WTC11 (cell line): ENCODE measurements at places on chromosomes 5 and 9.
A peak's percentile ranks its signal among the peaks of the same experiment; 100 is the strongest.

- no peak for DNase-seq
Observed at GRCh38 chr5:98975223-98975622, 46.4 kb upstream of the CHD1 start.

- DNase-seq, result no peak
Observed at GRCh38 chr5:89315286-89316100, 432.5 kb upstream of the MEF2C start.

- DNase-seq, result peak; percentile 69
Observed at GRCh38 chr9:33924978-33925797, 108.2 kb downstream of the UBE2R2 start.

DNA sequence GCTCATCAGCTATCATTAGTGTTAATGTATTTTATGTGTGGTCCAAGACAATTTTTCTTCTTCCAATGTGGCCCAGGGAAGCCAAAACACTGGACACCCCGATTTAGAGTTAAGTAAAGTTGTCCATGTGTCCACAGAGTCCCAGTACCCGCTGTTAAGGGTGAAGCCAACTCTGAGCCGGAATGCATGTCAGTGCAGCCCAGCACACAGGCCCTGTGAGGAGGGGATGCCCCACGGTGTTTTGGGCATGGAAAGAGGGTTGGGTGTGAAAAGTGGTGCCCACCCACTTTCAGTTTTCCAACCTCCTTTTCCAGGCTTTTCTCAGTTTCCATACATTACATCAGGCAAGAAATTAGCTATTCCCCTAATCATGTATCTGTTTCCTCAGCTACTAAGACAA lies 24.4 kb downstream of the SHC3 start:
- no peak for DNase-seq

DNA sequence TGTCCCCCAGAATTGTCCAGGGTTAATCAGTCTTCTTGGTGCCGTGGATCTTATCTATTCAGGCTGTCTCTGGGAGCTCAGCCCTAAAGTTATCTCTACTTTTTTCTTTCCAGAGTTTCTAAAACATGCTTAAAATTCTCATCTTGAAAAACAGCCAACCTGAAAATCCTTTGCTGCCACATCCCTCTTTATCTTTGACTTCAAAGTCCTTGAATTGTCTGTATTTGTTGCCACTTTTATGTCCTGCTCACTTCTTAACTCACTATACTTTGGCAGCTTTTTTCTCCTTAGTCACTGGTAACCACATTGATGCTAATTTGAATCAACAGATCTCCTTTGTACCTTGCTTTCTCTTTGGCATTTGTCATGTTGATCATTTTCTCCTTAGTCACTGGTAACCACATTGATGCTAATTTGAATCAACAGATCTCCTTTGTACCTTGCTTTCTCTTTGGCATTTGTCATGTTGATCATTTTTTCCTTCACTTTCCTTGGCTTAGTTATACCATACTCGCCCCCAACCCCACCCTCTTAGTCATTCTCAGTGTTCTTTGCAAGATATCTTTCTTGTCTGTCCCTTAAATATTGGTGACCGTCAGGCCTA lies 8.5 kb downstream of the DMXL1 start:
- DNase-seq, result no peak

- DNase-seq, result no peak
Observed at GRCh38 chr5:144187699-144188294, 17.1 kb downstream of the KCTD16 start.

DNA sequence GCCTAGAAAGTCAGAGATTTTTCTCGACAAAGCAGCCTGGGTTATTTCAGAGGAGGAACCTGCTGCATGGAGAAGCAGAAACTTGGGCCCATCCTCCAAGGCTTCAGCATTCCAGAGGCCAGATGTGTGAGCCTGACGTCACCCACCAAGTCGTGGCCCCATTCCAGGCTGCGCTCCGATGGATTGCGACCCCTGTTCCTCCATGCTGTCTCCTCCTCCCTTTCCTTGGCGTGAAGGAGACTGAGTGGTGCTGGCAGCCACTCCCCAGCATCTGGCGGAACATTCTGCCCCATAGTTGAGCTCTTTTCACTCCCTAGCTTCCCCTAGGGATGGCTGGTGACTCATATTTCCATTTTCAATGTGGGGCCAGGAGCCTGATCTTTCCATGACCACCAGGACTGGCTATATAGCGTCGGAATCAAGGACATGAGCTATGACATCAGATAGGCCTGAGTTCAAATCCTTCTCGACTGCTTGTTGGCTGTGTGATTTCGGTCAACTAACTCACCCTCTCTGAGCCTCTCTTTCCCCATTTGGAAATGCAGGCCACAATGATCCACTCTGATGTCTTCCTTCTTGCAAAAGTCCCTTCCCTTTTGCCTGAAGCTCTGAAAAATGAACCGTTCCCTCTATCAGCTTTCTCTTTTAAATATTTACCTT lies 24.5 kb upstream of the DUSP1 start:
- DNase-seq, result no peak

DNA sequence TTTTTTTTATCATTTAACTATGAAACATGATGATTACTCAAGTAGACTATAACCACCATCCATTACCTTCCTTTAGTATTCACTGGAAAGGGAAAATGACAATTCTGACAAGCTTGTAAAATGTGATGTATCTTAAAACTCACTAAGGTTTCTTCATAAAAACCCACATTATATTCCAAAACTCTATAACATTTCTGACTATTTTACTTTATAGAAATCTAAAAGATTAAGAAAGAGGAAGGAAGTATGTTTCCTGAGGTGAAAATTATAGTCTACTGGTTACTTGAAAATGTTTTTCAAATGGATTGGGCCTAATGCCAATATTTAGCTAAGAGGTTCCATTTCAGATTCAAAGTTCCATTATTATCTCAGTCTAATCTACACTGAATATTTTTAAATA lies 1982.2 kb upstream of the C9orf72 start:
- DNase-seq, result no peak

GRCh38 chr5:31995714-31996113 lies 178.4 kb downstream of the GOLPH3 start:
- no peak for DNase-seq

GRCh38 chr9:106869458-106869857 lies 6.5 kb downstream of the ZNF462 start:
- no peak for DNase-seq

DNA sequence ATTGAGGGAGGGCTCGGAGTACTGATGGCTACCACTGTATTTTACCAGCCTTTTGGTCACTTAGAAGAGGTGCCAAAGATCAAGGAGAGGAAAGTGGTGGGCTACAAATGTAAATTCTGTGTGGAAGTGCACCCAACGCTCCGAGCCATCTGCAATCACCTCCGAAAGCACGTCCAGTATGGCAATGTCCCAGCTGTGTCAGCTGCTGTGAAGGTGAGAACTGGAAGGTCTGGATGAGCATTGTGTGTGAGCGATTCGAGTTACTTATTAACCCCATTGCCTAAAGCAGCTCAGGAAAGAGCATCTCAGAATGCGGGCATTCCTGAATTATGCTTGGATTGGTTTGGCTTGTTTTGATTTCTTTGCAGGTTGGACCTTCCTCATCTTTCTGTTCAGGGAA lies 67.5 kb downstream of the ZNF462 start:
- no peak for DNase-seq

- no peak for DNase-seq
Observed at GRCh38 chr9:124639637-124640036, 131.5 kb downstream of the NR6A1 start.

GRCh38 chr9:92668746-92669526 lies 995 bp downstream of the IPPK start:
- DNase-seq, result peak; percentile 40

DNA sequence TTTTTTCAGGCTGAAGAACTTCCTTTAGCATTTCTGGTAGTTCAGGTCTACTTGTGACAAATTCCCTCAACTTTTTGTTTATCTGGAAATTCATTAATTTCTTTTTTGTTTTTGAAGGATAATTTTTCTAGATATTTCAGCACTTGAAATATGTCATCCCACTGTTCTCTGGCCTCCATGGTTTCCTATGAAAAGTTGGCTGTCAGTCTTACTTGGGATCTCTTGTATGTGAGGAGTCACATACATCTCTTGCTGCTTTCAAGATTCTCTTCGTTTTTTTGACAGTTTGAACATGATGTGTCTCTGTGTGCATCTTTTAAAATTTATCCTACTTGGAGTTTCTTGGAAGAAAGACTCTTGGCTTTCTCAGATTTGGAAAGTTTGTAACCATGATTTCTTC lies 79.5 kb downstream of the RIC1 start:
- DNase-seq, result no peak

- no peak for DNase-seq
Observed at GRCh38 chr5:179614745-179615144, 8.7 kb downstream of the HNRNPH1 start.

DNA sequence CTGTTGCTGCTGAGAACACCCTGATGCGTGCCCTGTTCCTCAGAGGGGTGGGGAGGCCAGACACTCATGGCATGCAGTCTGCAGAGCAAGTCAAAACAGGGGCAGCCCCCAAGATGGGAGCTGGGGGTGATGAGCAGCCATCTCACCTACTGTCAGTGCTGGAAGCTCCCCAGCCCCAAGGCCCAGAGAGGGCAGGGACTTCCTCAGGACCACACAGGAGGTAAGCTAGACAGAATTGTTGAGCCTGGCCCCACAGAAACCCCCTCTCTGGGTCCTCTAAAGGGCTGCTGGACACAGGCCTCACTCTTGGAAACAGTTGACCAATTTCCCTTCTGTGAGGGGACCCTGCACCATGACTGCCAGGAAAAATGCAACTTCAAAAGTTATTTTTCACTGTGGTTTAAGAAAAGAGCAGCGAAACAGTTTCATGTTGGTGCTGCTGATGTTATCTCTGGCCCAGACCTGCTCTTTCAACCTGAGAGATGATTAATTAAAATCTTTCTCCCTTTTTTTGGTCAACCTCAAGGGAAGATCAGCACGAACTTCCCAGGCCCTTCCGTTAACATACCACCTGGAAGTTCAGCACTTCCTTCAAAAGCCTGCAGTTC lies 9.6 kb downstream of the CSF2 start:
- no peak for DNase-seq

GRCh38 chr5:146797658-146798057 lies 80.9 kb downstream of the PPP2R2B start:
- DNase-seq, result no peak

DNA sequence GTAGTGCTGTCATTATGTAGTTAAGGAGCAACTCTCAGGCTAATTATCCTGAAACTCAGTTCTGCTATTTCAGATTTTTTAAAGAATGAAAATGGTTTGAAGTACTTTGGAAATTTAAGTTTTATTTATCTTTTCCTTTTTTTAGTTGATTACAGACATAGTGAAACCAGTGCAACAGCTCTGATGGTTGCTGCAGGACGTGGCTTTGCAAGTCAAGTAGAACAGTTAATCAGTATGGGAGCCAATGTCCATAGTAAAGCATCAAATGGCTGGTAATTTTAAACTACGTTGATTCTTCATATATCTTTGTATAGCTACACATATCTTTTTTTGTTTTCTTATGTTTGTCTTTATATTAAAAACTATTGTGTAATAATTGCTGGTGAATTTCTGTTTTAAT lies 34.9 kb downstream of the YTHDC2 start:
- no peak for DNase-seq

- DNase-seq, result peak; percentile 84
Observed at GRCh38 chr9:4315582-4316215, 15.8 kb upstream of the GLIS3 start.

GRCh38 chr5:154189819-154190594 lies 526 bp upstream of the GALNT10 start:
- peak; percentile 81 for DNase-seq

GRCh38 chr5:160133071-160133917 lies 14.0 kb upstream of the PWWP2A start:
- peak; percentile 64 for DNase-seq

GRCh38 chr9:135666534-135667462 lies 3.7 kb downstream of the LCN9 start:
- no peak for DNase-seq

DNA sequence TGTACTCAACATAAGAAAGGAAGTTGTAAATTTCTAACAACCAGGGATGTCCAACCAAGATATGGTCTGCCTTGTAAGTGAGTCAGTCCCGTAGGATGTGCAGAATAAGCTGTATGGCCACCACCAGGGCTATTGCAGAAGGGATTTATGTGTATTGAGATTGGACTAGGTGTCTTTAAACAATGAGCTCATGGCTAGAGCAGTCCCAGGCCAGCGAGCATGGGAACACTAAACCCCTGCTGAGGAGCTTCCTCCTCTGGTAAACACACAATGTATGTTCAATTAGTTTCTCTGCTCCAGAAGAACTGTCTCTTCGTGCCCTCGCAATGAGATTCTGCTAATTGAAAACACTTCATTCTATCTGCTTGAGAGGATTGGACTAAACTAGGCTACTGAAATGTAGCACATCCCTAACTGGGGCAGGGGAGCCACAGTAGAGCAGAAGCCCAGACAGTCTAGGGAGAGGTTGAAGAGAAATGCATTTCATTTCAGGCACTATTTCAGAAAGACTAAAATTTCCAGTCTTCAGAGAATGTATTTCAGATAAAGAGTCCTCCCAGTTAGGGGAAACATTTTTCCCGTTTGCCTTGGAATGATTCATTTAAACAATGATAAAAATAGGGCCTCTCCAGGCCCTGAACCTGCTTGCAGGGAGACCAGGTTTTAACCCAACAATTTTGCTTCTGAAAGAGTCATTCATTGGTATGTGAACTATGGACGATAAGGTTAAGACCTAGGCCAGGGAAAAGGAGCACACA lies 154.7 kb downstream of the FAM114A2 start:
- no peak for DNase-seq

DNA sequence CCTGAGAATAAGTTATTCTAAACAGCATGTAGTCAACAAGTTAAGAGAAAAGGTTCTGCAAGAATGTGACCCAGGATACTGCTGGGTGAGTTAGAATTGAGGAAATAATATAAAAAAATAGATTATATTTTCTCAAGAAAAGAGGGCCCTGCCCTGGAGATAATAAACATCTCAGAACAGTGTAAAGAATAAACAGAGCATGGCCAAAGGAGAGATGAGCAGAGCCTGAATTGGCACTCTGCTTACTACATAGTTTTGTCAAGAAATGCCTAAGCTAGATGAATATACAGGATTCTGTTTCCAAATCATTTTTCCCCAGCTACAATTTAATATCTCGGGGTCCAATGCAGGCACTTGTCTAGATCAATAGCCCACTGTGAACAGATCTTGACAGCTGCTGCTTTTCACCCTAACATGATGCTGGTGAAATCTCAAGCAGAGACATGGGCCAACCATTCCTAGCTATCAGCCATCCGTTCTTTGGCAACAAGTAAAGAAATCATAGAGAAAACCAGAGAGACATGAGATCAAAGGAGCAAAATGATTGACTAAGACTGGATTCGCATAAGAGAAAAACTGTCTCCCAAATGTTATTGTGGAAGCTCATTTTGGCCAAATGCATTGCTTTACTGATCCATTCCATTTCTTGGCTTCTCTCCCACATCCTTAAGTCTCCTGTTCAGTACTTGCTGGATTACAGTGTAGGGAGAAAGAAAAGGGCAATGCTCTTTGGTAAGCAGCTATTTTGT lies 173.2 kb downstream of the PRELID2 start:
- no peak for DNase-seq

GRCh38 chr9:97411440-97411788 lies 482 bp upstream of the TDRD7 start:
- DNase-seq, result no peak

DNA sequence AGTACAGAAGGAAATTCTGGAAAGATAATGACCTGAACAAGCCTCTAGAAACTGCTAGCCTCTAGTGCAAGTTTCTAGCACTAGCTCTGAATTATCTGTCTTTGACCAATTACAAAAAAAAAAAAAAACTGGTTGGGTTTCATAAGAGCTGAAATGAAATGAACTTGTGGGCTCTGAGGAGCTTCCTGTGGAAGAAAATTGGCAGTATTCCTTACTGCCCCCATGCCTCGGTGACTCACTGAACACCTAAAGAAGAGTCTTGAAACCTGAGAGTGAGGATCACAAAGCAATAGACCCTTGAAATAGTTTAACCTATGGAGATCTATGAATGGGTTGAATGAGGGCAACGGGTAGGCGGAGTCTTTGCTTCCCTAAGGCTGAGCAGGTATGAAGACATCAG lies 263.6 kb upstream of the RASA1 start:
- no peak for DNase-seq
